ENCODE measurements at places on chromosomes 7 and 10. TPM values are rescaled to one million over a fixed set of nuclear protein-coding genes. Genes with fewer than 3 reads are reported as not detected.

The SPDYE18 gene
- total RNA-seq = 0.65 TPM

The ADAMTS14 gene
- not detected for total RNA-seq

The PKD2L1 gene
- not detected for total RNA-seq

GRCh38 chr7:30683816-30684215 lies 1.6 kb upstream of the CRHR2 start:
- no peak for DNase-seq

DNA sequence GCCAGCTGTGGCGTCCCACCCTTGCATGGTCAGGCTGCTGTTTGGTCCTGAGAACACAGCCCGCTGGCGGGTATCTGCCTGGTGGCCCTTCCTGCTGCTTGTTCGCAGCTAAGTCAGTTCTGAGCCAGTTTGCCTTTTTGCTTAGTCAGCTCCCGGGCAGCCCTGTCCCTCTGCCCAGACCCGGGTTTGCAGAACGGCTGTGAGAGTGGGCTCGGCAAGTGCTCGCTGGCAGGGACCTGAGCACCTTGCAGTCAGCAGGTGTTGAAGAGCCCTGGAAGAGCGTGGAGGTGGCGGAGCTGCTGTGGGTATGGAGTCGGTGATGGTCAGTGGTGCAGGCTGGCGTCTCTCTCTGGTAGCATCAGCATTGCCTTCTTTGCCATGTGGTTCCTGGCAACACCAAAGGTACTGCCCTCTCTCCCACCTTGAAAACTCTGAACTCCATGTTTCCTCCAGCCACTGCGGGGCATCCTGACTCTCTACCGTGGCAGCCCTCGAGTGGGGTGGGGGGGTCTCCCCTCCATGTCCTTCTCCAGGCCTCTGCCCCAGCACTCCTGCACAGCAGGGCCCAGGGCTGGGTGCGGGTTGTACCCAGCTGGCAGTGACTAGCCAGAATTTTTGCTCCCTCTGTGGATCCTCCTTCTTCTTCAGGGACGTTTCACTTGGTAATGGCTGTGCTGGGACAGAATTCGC lies 4.6 kb downstream of the INPP5A start:
- no peak for DNase-seq

DNA sequence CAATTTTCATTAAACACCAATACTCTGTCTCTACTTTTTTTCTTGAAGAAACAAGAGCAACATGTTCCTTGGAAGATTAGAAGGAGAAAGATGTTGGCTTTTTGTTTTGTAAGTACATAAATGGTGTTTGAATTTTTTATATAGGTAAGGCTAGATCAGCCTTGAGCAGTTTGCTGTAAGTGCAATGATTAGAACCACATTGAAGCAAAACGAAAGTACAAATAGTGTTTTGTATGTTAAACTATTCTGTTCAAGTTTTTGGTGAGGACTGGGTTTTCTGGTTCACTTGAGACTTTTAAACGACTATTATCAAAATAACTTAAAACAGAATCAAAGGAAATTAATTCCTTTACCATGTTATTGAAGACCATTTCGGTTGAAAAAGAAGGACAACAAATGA lies 162.9 kb upstream of the NRP1 start:
- DNase-seq = no peak

DNA sequence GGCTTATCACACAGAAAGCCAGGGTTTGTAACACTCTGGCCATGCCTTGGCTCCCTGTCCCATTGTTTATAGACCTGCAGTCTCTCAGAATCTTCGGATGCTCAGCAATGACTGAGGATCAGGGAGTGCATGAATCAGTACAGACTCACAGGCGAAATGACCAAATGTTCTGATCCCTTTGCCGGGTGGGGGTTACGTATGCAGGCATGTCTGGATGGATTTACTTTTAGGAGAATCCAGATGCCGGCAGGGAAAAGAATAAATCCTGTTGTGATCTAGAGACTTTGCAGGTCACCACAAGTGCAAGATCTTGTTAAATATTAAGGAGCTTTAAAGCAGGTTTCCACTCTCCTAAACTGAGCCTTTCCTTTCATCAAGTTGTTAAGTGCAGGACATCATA lies 149.5 kb downstream of the SFMBT2 start:
- DNase-seq = no peak

Data from activated CD4-positive, alpha-beta T cell treated with anti-CD3 and anti-CD28 coated beads, Interleukin-2, amount 10 ng/mL, durations not matched to agents 7 days and 5 days (primary cell).